ENCODE measurements at places on chromosomes 5 and 9.

DNA sequence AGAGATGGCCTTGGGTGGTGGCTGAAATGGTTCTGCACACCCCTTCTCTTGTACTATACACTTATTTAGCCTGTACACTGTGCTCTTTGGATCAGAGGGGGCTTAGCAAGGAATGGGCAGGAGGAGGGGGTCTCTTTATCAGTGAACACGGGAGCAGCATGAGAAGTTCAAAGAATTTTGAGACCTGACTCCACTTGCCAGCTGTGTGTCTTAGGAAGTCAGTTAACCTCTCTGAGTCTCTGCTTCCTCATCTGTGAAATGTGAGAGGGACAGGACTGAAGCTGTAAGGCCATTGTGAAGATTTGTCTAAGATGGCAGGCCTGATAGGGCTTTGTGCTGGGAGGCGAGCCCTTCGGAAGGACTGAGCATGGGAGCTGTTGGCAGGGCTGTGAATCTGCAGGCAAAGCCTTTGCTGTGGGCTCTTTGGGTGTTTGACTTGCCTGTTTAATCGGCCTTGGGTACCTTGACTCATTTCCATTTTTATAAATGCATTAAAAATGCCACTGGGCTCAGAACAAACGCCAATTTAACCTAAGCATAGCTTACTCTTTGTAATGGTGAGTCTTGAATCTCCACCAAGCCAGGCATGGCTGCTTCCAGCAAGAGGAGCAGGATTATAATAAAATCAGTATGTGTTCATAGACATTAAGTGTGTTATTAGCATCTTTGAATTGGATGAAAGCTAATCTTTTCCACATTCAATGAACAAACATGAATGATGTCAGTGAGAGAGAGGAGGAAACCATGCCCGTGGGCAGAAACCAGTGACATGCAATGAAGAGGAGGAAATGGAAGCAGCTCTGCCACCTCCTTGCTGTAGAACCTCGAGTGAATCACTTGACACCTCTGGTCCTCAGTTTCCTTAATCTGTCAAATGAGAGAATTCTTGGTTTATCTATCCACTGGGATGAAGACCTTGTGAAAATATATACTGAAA, 89.4 kb downstream of the MACROH2A1 start:
- peak; percentile 26 for DNase-seq

- peak; percentile 55 for DNase-seq
Measured at GRCh38 chr5:154811653-154812465, 38.5 kb downstream of the FAXDC2 start.

DNA sequence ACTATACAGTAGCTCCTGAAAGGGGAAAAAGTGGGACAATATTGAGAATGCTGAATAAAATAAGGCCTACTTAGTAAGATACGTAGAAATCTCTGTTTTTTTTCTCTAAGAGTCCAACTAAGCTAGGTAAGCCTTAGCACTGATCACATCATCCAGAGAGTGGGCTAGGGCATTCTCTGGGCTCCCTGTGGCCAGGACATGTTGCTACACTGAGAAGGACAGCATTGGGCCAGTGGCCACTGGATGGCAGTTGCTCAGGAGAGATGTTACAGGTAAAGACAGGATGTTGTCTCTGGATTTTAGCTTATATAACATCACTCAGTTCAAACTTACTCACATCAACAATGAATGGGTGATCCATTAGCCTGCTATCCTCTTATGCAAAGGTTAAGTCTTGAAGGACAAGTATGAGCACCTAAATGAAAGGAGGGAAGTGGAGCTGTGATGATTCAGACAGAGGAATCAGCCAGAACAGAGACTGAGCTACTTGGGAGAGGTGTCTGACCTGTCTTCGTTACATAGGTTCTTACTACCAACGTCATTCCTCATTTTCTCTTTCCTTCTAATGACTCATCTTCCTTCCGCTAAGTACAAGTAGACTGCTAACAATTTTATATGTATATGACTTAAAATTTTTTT, 226.6 kb upstream of the ADCY2 start:
- DNase-seq: no peak

DNA sequence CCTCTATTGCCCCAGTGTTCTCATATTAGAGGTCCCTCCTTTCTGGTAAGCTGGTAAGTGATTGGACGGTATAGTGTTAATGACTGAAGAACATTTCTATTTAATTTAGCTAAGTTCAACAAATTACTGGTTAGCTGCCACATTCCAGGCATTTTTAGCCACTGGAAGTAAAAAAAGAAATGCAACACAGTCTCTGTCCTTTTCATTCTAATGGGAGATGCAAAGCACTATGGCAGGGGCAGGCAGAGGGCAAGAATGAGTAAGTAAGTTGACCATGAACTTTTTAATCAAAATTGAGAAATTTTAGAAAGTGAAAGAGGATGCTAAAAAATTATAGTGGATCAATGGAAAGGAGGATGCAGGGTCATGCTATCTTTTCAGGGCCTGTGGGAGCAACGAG, 137.4 kb downstream of the GPBP1 start:
- no peak for DNase-seq

DNA sequence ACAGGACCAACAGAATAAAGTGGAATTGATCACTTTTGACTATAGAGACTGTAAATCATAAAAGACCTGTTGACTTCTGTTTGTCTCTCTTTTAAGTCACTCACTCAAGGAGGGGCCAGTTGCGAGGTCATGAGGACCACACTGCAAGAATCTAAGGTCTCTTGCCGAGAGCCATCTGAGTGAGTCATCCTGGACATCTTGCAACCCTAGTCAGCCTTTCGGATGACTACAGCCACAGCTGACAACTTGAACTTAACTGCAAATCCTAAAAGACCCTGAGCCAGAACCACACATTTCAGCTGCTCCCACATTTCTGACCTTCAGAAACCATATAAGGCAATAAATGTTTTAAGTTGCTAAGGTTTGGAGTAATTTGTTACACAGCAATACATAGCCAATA, 129.7 kb upstream of the RAD23B start:
- DNase-seq: no peak

- no peak for DNase-seq
Measured at GRCh38 chr5:22779499-22779898, 73.6 kb downstream of the CDH12 start.

DNA sequence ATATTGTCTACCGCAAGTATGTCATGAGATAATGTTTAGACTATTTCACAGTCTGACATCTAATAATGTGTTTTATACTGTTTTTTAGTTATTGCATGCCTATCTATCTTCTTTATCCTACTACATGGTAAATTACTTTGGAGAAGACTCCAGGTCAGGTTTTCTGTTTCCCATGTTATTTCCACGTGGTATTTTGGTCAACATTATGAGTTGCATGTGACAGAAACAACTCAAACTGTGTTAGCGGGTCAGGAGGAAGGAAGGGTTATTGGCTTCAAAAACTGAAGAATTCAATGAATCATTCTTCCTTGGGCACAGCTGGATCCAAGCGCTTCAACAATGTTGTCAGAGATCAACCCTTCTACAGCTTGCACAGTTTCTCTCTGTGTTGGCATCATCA, 252.1 kb upstream of the CCNG1 start:
- DNase-seq: no peak

Measured in ecto neural progenitor cell (in vitro differentiated cells).